Left forelimb (tissue), 1 donor: ENCODE measurements at places on chromosomes 16 and 17.

DNA sequence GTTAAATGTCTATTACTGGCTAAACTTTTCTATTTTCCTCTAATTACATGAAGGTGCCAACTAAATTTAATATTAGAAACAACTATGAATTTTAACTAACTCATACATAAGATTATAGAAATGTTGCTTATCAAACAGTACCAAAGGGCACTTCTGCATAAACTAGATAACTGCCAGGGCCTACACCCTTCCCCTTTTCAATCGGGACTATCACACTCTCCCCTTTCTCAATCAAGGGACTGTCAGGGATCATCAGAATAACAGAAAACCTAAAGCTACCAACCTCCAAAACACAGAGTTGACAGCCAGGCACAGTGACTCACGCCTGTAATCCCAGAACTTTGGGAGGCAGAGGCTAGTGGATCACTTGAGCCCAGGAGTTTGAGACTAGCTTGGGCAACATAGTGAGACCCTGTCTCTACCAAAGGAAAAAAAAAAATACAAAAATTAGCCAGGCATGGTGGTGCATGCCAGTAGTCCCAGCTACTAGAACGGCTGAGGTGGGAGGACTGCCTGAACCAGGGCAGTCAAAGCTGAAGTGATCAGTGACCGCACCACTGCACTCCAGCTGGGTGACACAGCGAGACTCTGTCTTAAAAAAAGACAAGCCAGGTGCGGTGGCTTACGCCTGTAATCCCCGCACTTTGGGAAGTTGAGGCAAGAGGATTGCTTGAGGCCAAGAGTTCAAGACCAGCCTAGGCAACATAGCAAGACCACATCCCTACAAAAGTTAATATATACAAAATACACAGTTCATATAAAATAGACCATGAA lies 3.2 kb upstream of the PHLPP2 start:
- DNase-seq: no peak

GRCh38 chr17:29682987-29683386 lies 60.3 kb upstream of the CORO6 start:
- no peak for DNase-seq

DNA sequence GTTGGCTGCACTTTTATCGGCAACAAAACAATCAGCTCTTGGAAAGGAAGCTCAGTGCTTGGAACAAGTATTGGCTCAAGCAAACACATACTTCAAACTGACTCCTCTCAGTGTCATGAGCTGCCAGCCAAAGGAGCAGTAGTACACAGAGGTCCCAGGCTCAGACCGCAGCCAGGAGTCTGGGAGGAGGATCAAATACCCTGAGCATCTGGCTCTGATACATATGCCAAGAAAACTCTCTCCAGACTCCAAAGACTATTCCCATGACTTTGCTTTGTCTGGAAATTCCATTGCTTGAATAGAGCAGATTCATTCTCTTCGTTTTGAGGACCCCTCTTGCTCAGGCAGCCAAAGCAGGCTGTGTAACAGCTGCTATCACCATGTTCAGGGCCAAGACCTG lies 501.6 kb upstream of the PSMD7 start:
- DNase-seq: peak; percentile 73

DNA sequence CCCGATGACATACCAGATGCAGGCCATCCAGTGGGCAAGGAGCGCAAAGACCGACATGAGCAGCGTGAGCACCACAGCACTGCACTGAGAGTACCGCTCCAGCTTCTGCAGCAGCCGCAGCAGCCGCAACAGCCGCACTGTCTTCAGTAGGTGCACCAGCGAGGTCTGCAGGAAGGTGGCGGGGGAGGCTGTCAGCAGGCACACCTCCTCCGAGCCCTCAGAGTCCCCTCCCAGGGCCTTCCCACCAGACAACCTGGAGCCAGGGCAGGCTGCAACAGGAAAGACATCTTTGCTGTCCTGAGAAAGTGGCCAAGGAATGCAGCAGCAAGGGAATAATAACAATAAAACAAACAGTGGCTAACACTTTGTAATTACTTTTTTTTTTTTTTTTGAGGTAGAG lies 9.1 kb downstream of the KCNH4 start:
- DNase-seq: no peak

- DNase-seq: no peak
Observed at GRCh38 chr17:75147878-75148546, 6.3 kb downstream of the JPT1 start.

- DNase-seq: no peak
Observed at GRCh38 chr16:2056077-2056476, 8.3 kb downstream of the TSC2 start.

- DNase-seq: no peak
Observed at GRCh38 chr17:21165922-21166594, 39.3 kb downstream of the DHRS7B start.

DNA sequence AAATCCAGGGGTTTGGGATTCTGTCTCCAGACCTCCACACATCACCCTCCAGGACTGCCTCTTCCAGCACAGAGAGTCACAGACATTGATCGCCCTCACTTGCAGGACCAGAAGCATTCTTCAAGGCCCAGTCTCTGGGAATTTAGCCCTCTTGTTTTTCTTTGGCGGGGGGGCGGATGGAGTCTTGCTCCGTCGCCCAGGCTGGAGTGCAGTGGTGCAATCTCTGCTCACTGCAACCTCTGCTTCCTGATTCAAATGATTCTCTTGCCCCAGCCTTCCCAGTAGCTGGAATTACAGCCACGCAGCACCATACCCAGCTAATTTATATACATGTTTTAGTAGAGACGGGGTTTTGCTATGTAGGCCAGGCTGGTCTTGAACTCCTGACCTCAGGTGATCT lies 8.5 kb upstream of the ITGAL start:
- DNase-seq: no peak

DNA sequence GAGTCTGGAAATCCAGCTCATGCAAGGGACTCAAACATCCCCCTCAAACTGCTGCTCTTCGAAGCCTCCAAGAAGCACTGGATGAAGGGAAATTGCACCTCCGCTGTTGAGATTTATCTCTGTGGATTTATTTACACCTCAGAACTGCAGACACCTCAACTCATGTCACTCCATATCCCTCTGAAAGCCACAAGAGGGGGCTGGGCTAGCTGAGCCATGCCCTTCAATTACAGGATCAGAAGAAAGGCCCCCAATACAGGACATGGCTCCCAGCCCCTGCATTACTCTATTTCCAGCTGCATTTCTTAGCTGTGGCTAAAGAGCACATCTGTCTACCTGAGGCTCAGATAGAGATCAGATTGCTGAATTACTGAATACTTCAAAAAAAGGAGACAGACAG lies 103.1 kb upstream of the DYNLRB2 start:
- DNase-seq: no peak
